Memory B cell (primary cell): ENCODE measurements at places on chromosomes 4 and X.

DNA sequence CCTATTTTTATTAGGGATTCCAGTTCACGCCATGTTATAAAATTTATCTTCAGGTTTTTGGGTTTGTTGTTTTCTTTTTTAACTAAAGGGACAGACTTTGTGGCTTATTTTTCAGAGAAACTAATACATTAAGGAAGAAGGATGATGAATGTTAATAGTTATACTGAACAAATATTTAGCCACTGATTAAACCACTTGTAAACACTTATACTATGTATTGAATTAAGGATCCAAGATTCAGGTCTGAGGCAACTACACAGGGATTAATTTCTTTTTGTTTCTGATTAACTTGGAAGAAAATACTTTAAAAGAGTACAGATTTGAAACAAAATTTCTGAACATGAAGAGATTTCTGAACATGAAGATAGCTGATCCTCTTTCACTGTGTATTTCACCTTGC is 82.8 kb upstream of the NAP1L5 start:
- no peak for DNase-seq

- DNase-seq, result no peak
These were observed 161.8 kb upstream of the MAP3K15 start for GRCh38 chrX:19677121-19677520.

DNA sequence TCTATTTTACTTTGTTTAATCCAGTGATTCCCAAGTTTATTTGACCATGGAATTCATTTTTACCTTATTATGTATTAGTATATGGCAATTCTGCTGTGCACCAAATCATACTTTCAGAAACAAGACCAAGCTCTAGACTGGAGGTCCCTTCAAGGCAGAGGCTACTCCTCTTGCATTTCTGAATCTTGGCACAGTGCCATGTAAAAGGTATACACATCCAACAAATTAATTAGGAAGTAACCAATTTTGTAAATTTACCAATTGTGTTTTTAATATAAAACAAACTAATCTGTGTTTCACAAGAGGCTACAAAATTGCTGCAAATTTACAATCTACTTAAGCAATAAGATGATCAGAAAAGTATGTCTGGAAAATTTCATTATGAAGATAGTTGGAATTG is 712.2 kb upstream of the HS3ST1 start:
- no peak for DNase-seq

DNA sequence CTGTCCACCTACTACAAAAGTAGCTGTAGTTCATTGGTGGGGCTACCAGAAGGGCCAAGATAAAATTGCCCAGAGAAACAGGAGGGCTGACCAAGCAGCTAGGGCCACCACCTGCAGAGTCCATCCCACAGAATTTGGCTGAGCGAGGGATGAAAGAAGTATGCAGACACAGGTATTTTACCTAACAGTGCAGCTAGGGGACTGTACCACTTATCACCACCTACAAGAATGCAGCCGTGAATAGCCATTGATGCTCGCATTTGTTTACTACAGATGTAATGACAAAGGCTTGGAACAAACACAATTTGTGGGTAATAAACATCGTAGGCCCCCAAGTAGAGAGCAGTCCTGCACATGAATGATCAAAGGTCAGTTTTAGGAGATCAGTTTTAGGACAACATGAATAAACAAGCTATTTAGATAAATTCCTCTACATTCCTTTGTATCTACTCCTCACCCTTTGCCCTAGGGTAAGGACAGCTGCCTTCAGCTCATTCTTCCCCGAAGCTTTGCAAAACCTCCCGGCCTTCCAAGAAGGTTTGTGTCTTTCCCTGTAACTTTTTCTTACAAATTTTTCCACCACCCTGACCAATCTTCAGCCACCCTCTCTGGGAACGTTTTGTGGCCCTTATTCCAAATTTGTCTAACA is 49.5 kb downstream of the ZNF718 start:
- DNase-seq, result no peak
